ENCODE measurements at places on chromosomes 6 and 20.

- no peak for DNase-seq
These were observed 59.9 kb upstream of the SOX4 start for GRCh38 chr6:21533678-21534077.

- no peak for DNase-seq
These were observed 792 bp downstream of the RSPH3 start for GRCh38 chr6:158999154-158999665.

- DNase-seq: no peak
These were observed 21.5 kb downstream of the NINL start for GRCh38 chr20:25563876-25564275.

- no peak for DNase-seq
These were observed 128.6 kb downstream of the F13A1 start for GRCh38 chr6:6191909-6192308.

- DNase-seq: no peak
These were observed 87.0 kb downstream of the OR2B2 start for GRCh38 chr6:27825025-27825793.

DNA sequence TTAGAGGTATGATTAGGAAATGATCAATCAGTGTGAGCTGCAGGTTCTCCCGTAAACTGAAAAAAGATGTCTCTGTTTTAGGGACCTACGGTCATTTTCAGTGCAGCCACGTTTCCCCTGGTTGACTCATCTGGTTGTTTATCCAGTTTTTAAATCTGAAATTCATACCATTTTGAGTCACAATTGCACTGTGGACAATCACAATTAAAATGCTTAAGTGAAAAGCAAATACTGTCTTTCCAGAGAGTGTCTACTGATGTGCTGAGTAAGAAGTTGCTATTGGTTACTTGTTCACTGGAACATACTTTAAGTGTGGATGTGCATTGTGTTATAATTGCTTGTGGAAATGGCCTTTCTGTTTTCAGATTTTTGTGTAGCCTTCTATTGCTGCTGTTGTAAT, 305.1 kb upstream of the SASH1 start:
- no peak for DNase-seq

DNA sequence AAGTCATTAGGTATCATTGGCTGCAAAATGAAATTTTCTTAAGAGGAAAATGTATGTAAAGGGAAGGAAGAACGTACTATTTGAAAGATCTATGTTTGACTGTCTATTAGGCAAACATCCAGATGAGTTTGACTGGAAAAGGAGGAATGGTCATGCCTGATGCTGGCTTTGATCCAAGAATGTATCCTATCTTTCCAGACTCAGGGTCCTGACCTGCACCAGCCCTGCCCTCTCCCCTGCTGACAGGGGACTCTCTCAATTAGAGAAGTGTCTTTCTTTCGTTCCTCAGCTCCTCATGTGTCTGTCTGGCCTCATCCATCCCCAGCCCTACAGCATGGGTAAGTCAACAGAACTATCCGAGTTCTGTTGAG, 21.9 kb upstream of the SH3BGRL2 start:
- no peak for DNase-seq

DNA sequence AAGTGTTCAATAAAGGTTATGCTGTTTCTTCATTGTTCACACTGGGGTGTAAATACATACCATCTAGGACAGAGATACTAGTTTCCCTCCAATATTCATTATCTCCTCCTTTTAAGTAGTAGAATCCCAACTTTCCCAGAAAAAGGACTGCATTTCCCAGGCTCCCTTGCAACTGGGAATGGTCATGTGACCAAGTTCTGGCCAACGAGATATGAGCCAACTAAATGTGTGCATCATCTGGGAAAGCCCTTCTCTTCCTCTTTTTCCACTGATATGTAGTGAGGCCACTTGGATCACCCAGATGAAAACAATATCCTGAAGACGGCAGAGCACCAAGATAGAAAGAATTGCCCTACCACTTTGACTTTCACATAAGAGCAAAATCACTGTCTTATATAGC, 97.9 kb upstream of the PTPRT start:
- no peak for DNase-seq

DNA sequence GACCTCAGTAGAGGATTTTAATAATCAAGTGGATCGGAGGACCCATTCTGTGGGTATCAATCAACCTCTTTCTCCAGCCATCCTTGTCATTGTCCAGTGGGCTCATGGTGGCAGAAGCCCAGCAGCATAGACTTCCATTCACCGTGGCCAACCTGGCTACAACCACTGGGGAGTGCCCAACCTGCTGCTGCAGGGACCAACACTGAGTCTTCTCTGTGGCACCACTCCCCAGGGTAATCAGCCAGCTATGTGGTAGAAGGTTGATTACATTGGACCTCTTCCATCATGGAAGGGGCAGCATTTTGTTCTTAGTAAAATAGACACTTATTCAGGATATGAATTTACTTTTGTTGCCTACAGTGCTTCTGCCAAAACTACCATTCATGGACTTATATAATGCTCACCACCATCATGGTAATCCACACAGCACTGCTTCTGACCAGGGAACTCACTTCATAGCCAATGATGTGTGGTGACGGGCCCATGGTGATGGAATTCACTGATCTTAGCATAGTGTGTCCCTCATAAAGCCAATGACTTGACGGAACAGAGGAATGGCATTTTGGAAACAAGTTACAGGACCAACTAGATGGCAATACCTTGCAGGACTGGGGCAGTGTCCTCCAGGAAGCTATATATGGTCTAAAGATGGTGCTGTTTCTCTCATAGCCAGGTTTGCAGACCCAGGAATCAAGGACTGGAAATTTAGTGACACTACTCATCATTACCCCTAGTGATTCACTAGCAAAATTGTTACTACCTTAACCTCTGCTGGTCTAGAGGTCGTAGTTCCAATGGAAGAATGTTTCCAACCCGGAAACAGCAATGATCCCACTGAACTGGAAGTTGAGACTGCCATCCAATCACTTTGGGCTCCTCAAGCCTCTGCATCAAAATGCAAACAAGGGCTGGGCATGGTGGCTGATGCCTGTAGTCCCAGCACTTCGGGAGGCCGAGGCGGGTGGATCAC, 7.6 kb downstream of the CD24 start:
- no peak for DNase-seq

GRCh38 chr20:45354423-45355208, 6.4 kb upstream of the SDC4 start:
- DNase-seq: no peak

DNA sequence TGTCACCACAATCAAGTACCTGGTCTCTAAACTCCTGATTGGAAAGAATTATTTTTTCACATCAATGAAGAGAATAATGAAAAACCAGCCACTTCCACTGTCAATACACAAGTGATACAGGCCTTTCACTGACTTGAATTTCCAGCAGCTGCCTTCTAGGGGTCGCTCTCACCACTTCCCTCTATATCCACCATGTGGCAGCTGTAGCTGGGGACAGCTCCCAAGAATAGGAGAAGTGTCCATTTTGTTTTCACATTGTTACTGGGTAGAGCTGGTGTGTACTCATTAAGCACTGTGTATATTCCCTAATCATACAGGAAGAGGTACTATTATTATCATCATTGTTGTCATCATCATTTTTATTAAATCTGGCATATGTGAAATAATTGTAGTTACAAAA, 438.4 kb upstream of the SPTLC3 start:
- DNase-seq: no peak

Data from GM20000 (cell line).